ENCODE measurements at places on chromosomes 1 and 21.

DNA sequence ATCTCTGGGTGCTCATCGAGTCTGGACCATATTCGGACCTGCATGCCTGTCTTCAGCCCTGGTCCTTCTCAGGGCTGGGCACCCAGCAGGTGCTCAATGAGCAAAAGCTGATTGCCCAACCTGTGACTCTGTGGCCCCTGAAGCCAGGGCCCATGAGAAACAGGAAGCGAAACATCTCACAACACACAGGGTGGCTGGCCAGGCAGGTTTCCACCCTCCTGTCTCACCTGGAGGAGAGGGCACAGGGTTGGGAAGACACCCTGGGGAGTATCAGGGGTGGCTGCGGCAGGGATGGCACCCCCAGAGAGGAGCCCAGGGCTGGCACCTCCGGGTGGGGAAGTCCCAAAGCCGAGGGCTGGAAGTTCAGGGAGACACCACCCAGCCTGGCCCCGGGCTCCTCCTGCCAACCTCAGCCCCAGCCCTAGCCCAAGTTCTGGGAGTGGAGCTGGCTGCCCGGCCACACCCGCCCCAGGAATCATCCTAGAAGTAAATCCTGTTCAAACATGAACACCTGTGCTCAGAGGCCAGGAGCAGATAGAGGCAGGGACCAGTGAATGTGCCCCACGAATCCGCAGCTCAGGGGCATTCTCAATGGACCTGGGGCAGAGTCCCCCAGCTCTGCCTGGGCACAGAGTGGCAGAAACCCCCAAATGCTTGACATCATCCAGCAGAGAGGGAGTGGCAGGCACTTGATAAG is 54.6 kb downstream of the RAP1GAP start:
- peaks cover 10% of the 10 kb centered on the region for H3K27me3 ChIP-seq
- no peaks in the 10 kb centered on the region for H3K4me1 ChIP-seq
- no peak overlapping the region for H3K27ac ChIP-seq
- no peaks in the 10 kb centered on the region for H3K36me3 ChIP-seq
- no peak for DNase-seq
- H3K4me3 ChIP-seq, result no peak overlapping the region

DNA sequence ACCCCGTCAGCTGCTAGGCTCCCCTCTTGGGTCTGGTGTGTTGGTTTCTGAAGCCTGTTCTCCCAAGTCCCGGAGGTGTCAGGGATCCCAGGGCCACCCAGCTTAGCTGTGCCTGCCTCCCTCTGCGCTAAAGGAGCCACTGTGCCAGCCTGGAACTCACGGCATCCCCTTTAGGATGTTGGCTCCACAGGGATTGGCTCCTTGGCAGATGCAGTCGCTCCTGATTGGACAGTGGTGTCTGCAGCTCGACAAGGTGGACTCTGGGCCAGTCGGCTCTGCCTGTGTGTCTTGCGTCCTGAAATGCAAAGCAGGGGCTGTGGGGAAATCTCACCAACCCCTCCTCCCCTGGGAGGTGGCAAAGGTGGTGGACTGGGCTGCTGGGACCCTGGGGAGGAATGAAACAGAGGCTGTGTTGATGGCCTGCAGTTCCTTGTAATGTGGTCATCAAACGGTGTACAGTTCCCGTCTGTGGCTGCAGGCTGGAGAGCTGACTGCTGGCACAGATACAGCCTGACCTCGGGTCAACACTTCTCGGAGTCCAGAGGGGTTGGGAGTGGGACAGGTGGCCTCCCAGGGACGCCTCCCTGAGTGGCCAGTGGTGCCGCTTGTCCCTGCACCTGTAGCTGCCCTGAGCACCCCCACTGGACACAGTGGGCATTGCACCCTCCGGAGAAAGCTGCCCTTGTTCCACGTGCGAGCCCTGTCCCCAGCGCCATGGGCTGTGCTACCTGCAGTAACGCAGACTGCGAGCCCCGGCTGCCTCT is 11.5 kb upstream of the KCNAB2 start:
- H3K36me3 ChIP-seq, result peaks cover 42% of the 10 kb centered on the region
- H3K4me3 ChIP-seq, result no peak overlapping the region
- H3K27me3 ChIP-seq, result no peaks in the 10 kb centered on the region

DNA sequence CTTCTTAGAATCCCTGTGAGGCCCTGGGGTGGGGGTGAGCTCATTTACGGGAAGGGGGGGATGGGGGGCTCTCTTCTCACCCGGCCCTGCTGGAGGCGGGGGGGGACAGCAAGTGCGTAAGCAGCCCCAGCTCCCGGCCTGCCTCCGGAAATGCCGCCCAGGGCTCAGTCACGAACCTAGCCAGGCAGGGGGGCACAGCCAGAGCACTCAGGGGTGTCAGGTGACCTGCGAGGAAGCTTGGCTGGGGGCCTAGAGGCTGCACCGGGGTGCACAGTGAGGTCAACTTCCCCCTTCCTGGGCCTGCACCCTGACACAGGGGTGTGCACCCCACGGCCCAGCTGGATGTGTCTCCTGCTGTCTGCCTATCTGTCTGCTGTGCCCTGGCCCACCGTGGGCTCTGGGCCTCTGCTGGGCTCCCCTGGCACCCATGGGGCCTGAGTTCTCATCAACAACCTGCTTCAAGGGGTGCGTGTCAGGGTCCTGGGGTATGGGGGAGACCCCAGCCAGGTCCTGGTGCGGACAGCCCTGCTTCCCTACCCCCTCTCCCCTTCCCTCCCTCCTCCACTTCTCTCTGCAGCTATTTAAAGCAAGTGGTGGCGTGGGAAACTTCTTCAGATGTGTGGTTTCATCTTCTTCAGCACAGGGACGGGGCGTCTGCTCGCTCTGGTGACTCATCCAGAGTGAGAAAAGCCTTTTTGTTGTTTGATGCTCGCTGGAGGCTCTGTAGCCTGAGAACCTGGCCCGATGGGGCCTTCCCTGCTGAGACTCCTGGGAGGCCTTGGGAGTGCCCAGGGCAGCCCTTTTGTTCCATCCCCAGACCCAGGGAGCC is 92.5 kb upstream of the RUNX3 start:
- H3K4me1 ChIP-seq, result peaks cover 85% of the 10 kb centered on the region
- peaks cover 4% of the 10 kb centered on the region for H3K36me3 ChIP-seq
- peak overlapping the region; percentile 71 for H3K4me3 ChIP-seq
- H3K27me3 ChIP-seq, result no peaks in the 10 kb centered on the region
- peak; percentile 98 for DNase-seq

- H3K36me3 ChIP-seq, result peaks cover 25% of the 10 kb centered on the region
- H3K4me1 ChIP-seq, result no peaks in the 10 kb centered on the region
- H3K27ac ChIP-seq, result no peak overlapping the region
- no peaks in the 10 kb centered on the region for H3K27me3 ChIP-seq
Observed at GRCh38 chr1:161943737-161944136, 79.9 kb downstream of the OLFML2B start.

- no peaks in the 10 kb centered on the region for H3K27me3 ChIP-seq
- no peak overlapping the region for H3K4me3 ChIP-seq
- DNase-seq, result no peak
- H3K36me3 ChIP-seq, result no peaks in the 10 kb centered on the region
Observed at GRCh38 chr21:16113052-16113715, 383.4 kb downstream of the USP25 start.

- peak; percentile 48 for DNase-seq
- peaks cover 53% of the 10 kb centered on the region for H3K4me1 ChIP-seq
- H3K27ac ChIP-seq, result peak overlapping the region; percentile 95
- peak overlapping the region; percentile 11 for H3K4me3 ChIP-seq
- no peaks in the 10 kb centered on the region for H3K27me3 ChIP-seq
Observed at GRCh38 chr1:21261551-21262292, 28.5 kb downstream of the ECE1 start.

DNA sequence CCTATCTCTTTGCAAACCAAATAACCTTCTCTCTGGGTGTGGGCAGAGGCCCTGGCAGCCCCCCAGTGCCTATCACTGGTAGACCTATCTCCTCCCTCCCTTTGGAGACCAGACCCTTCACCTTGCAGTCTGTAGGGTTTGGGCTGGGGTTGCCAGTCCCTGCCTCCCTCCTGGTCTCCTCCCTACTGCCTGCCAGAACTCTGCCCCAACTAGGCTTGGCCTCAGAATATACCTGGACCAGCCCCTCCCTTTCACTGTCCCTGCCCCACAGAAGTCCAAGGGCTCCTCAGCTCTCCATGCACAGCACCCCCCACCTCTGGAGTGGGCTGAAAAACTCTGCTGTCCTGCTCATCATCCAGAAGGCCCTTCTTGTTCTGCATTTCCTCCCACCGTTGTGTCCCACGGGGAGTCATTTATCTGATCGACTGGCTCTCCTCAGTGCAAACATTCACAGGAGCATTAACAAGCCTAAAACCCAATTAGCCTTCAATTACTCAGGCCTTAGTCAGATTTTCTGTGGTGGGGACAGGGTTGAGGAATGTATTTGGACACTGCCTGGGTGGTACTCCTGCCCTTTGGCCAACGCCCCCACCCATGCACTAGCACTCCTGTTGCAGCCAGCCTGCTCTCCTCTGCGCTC is 27.7 kb upstream of the DMBX1 start:
- H3K27me3 ChIP-seq, result peaks cover 43% of the 10 kb centered on the region
- H3K4me1 ChIP-seq, result peaks cover 6% of the 10 kb centered on the region
- no peaks in the 10 kb centered on the region for H3K36me3 ChIP-seq

GRCh38 chr1:200780545-200781369 is 42.1 kb downstream of the CAMSAP2 start:
- H3K4me3 ChIP-seq, result no peak overlapping the region
- no peak overlapping the region for H3K27ac ChIP-seq
- DNase-seq, result no peak
- H3K4me1 ChIP-seq, result peaks cover 7% of the 10 kb centered on the region

DNA sequence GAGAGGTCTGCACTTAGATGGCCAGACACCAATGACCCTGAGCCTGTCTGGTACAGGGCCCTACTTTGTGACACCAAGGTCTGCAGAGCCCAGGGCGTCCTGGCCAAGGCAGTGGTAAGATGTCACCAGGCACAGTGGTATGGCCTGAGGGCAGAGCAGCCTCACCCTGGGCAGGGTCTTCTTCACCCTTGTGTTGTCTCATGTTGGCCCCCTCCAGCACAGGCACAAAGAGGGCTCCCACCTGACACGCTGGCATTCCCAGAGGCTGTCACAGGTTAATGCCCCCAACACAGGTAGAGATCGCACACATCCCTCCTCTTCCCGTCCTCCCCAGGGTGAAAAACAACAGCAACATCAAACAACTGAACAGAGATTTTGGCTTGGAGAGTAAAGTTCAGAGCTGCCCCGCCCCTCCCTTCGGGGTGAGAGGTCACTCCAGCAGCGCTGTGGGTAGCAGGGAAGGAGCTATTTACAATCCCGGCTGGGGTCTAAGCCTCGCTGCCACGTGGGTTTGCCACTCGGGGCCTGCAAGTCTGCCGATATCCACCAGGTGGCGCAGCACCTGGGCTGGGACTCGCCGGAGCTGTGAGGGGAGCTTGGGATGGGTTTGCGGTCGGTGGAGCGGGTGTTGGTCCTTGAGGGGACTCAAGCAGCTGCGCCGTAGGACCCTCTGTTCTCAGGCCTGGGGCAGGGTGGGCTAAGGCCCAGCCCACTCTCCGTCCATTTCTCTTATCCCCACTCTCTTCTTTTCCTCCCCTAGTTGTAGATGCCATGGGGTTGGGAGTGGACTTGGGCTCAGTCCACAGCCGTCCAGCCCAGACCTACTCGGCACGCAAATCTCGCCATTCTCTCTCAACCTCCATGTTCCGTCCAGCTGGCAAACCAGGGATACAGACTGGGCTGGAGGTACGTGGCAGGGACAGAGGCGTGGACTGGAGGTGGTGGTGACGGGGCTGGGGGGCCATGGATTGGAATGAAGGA is 12.7 kb downstream of the EFNA3 start:
- peak; percentile 82 for DNase-seq
- no peaks in the 10 kb centered on the region for H3K36me3 ChIP-seq
- no peak overlapping the region for H3K27ac ChIP-seq
- H3K4me3 ChIP-seq, result no peak overlapping the region

DNA sequence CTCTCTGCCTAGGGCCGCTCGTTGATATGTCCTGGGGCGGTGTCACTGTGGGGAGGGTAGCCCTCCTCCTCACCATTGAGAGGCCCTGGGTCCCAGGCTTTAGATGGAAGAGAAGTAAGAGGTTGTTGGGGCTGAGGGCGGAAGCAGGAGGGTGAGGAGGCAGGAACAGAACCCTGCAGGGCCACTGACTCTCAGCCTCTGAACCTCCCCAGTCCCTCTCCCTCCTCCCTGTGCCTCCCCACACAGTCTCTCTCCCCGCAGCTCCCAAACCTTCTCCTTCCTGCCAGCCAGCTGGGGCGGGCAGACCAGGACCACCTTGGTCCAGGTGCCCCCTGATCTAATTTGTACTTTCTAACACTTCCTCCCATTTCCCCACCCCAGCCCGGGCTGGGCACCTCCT is 14.3 kb upstream of the FAM131C start:
- H3K27ac ChIP-seq, result no peak overlapping the region
- no peaks in the 10 kb centered on the region for H3K4me1 ChIP-seq
- no peak for DNase-seq
- no peaks in the 10 kb centered on the region for H3K36me3 ChIP-seq
- H3K4me3 ChIP-seq, result no peak overlapping the region
- no peaks in the 10 kb centered on the region for H3K27me3 ChIP-seq

- no peak overlapping the region for H3K4me3 ChIP-seq
- H3K27ac ChIP-seq, result no peak overlapping the region
- H3K27me3 ChIP-seq, result no peaks in the 10 kb centered on the region
- H3K36me3 ChIP-seq, result no peaks in the 10 kb centered on the region
- no peaks in the 10 kb centered on the region for H3K4me1 ChIP-seq
- DNase-seq, result no peak
Observed at GRCh38 chr1:215730600-215730999, 163.5 kb downstream of the KCTD3 start.

DNA sequence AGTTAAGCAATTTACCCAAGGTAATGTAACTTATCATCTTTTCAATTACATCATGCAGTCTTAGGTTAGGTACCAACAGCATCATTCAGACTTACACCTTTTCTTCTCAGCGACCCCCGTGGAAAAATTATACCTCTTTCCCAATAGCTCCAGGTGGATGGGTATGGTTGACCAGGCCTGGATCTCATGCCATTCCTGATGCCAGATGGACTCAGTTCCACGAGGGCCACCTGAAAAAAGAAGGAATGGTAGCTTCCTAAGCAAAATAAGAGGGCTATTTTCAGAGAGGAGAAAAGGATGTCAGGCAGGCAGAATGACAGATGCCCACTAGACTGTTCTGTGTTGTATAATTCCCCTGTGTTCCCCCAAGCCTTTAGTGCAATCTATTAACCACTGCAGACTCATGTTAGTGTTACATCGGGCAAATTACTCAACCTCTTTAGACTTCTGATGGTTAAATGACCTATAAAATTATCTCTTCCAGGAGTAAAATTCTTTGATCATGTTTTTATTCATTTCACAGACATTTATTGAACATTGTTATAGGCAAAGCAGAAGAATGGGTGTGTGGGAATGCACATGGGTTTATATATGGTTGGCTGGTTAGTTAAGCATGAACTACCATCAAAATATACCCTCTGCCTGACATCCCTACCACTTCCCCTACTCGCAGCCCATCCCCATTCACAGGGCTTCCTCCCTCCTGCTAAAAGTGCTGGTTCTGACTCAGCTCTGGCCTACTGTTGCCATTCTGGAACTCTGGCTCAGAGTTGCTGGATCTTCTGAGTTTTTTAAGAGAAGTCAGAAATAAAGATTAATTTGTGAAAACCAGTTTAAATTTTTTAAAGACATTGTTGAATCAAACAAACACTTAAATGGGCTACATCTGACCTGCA is 10.6 kb upstream of the MYSM1 start:
- DNase-seq, result no peak
- no peak overlapping the region for H3K4me3 ChIP-seq
- H3K27ac ChIP-seq, result no peak overlapping the region
- no peaks in the 10 kb centered on the region for H3K4me1 ChIP-seq
- no peaks in the 10 kb centered on the region for H3K27me3 ChIP-seq
